Dorsolateral prefrontal cortex (tissue), 122 donors: ENCODE measurements at places on chromosomes 3 and 15.

GRCh38 chr3:69250014-69250413, 127.6 kb upstream of the LMOD3 start:
- DNase-seq: no peak

- DNase-seq: no peak
Observed at GRCh38 chr15:52186651-52187486, 4.3 kb downstream of the GNB5 start.

GRCh38 chr3:155093261-155093660, 13.1 kb downstream of the MME start:
- DNase-seq: no peak

GRCh38 chr3:146277953-146278631, 27.2 kb upstream of the PLSCR4 start:
- no peak for DNase-seq

GRCh38 chr3:141233457-141234161, 2.0 kb downstream of the PXYLP1 start:
- no peak for DNase-seq

- DNase-seq: no peak
Observed at GRCh38 chr15:99961011-99961441, 227.8 kb upstream of the LYSMD4 start.

DNA sequence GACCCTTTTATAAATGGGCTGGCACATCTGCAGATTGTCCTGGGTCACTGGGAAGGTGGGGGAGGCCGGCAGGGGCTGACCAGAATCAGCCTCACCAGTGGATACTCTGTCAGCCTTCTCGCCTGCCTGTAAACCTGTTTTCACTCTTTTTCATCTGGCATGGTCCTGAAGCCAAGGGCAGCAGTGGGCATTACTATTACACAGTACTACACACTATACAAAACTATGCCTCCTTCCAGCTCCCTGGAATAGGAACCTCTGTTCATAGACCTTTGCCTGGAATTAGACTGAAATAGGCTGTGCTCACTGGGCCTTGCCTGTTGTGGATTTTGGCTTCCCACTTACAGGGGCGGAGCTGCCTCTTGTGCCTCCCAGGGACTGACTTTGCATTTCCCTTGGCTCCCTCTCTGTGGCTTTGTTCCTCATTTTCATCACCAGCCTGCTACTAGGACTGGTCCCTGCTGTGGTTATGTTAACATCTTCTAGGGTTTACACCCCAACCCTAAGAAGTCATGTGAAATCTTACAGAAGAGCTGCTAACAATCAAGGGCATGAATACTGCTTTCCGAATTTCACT, 120.7 kb downstream of the FNDC3B start:
- no peak for DNase-seq
